ENCODE measurements at places on chromosomes 16 and 17.

DNA sequence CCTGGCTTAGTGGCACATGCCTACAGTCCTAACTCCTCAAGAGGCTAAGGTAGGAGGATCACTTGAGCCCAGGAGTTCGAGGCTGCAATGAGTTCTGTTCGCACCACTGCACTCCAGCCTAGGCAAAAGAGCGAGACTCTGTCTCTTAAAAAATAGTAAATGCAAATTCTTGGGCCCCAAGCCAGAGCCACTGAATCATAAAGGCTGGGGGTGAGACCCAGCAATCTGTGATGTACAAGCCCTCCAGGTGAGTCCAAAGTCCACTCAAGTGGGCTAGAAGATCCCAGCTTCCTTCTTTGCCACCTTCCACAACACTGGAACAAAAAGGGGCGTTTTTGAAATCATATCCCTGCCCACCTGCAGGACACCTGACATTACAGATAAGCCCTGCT is 16.9 kb downstream of the TRIM25 start:
- no peak for DNase-seq

- DNase-seq = no peak
Measured at GRCh38 chr17:35245196-35245486, 2.3 kb downstream of the SLFN5 start.

DNA sequence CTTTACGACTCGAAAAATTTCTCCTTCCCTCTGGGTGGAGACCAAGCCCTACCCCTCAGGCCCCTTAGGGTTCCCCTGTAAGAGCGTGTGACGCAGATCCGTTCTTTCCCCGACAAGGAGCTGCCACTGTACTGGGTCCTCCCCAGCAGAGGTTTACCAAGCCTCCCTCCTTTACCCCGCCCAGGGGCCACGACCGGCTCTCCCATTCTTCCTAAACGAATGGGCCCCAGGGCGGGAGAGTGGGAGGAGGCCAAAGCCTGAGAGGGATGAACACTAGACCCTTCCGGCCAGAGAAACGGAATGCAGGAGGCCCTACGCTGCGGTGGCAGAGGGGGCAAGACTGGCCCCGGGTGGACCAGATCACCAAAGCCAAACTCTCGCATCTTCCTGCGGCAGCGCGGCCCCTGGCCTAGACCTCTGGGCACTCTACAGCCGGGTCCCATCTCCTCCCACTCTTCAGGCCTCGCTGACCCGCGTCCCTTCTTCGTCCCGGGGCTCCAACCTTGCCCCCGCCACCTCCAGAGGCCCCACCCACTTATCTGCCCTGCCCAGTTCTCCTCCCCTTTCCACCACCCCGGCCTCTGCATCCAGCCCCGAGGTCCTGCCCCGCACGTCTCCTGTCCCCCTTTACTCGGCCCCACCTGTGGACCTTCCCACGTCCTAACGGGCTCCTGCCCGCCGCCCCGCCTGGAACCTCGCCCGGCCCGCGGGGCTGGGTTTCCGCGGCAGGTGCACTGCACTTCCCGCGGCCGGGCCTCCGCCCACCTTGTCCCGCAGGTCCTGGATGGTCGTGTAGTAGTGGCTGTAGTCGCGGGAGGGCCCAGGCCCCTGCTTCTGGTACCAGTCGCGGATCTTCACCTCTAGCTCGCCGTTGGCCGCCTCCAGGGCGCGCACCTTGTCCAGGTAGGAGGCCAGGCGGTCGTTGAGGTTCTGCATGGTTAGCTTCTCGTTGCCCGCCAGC is 765 bp downstream of the KRT19 start:
- no peak for DNase-seq

DNA sequence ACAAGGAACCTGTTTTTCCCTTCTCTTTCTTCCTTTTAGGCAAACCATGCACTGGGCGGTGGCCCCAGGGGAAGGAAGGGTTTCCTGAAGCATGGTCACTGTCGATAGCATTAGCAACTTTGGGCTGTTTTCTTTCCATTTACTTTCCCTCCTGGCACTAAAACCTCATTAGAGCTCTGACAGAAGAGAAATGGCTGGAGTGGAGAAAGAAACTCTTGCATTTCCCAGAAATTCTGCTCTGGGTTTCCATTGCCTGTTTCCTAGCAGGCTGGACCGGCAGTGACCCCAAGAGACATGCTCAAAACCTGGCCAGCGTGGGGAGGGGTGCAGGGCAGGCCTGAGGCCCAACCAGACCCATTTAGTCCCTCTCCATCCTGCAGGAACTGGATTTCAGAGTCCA is 230.7 kb upstream of the CCL2 start:
- no peak for DNase-seq

- peak; percentile 1 for DNase-seq
Measured at GRCh38 chr17:58786586-58787295, 31.1 kb downstream of the PPM1E start.

DNA sequence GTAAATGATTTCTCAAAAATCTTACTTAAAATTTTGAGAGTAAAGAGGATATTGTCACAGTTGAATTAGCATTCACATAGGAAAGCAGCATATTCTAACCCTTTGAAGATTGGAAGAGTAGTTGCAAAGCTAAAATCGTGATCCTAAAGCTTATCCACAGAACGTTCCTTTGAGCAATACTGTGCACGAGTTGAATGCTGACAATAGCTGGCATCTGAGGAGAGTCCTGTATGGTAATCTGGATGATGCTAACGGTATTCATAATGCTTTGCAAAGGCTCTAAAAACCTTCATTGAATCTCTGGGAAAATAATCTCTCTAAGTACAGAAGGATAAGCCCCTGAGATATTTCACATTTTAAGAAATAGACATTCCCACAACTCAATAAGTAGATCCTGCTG is 354.6 kb downstream of the CDH8 start:
- DNase-seq = no peak

GRCh38 chr16:29903590-29903989 is 3.3 kb downstream of the ASPHD1 start:
- no peak for DNase-seq

GRCh38 chr16:1708768-1709180 is 2.8 kb downstream of the MAPK8IP3 start:
- DNase-seq = no peak

DNA sequence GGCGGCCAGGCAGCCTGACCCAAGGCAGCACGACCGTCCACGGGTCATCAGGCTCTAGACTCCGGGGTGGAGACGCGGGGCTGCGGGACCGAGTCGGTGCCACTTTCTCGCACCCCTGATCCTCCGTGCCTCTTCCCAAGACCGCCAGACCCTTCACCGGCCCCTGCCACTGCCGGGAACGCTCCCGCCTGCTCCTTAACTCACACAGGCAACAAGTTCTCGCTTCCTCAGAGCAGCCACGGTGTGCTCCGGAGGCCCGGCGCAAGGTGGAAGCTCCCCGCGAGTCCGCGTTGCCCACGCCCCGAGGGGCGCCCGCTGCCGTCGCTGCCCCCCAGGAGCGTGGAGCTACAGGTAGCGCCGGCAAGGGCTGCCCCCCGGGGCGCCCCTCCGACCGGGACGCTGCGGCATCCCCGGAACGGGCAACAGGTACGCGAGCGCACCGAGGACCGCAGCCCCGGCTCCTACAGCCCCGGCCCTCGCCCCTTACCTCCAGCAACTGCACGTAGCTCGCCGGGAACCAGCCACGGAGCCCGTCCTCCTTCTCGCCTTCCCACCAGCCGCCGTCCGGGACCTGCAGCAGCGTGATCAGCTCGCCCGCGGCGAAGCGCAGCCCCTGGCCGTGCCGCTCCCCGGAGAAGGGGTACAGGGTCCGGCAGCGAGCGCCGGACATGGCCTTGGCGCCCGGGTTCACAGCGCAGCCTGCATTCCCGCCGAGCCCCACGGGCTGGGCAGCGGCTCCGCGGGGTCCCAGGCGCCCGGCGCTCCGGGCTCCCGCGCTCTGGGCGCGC is 491 bp downstream of the GAS7 start:
- peak; percentile 20 for DNase-seq

GRCh38 chr17:31509805-31510177 is 118.3 kb downstream of the RAB11FIP4 start:
- DNase-seq = no peak

DNA sequence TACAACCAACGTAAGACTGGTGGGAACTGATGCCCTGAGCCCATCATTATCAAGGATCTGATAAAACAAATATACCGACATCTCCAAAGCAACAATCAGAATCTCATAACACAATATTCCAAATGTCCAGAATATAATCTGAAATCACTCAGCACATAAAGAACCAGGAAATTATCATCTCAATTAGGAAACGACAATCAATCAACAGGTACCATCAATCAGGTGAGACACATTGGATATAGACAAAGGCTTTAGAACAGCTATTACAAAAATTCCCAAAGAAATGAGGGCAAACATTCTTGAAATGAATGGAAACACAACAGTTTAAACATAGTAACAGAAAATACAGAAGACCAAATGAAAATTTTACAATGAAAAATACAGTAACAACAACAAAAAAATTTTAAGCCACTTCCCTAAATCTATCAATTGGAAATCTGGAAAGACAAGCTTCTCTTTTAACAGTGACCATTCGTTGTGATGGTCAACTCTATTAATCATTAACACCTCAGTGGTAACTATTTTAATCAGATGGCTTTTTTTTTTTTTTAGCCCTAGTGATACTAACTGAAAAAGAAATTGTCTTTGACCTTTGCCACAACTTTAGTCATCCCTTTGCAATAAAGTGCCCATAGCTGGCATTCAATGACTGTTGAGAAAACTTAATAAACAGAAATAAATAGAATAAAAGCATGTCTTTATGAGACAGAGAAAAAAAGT is 70.4 kb downstream of the USP32 start:
- no peak for DNase-seq

GRCh38 chr17:75661531-75661930 is 5.4 kb downstream of the RECQL5 start:
- no peak for DNase-seq

DNA sequence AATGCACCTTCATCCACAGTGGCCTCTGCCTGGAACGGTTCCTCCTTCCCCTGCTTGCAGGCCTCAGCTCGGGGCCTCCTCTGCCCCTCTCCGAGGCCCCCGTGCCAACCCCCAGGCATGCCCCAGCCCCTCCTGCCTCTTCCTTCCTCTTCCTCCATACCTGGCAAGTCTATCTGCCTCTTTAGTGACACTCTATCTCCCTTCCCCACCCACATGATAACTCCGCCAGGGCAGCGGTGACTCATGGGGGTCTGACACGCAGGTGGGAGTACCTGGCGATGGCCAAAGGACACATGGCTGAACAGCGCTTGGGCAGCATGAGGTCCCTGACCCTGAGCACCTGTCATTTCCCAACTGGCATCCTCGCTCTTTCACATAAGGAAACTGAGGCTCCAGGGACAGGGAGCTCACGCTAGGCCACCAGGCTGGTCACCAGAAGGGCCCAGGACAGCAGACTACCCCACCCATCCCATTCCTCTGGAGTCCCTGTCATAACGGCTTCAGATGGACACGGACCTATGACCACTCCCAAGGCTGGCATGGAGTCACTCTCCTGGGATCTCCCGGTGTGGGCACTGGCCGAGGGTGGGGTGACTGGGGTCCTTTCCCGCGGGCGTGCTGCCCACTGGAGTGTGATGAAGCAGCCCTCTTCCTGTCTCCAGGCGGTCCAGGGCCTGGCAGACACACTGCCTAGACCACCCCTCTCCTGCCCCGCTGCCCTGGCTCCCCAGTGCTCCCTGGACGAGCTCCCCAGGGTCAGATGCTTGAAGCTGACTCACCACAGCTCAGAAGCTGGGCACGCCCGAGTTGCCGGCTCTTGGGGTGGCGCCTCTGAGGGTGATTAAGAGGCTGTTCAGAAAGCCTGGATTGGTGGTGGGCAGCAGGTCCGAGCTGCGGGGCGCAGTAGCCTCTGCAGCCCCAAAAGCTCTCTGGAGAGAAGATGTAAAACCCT is 100.6 kb downstream of the ENGASE start:
- no peak for DNase-seq

- no peak for DNase-seq
Measured at GRCh38 chr17:79982986-79983385, 52.7 kb downstream of the TBC1D16 start.

Data from muscle of arm (tissue), 14 donors.